ENCODE measurements at places on chromosomes 7 and 10. TPM values are rescaled to one million over a fixed set of nuclear protein-coding genes. Genes with fewer than 3 reads are reported as not detected.

Gene PPP1R3C
- 94.6 TPM for total RNA-seq

Gene DGKI
- total RNA-seq: 6.8 TPM

Gene GPR22
- not detected for total RNA-seq

Gene LIPF
- total RNA-seq: not detected

Gene FKBP6
- total RNA-seq: not detected

Gene PSD
- 1.4 TPM for total RNA-seq

Gene DPP6
- total RNA-seq: not detected

Gene EIF3A
- 95.1 TPM for total RNA-seq

Gene SYT15B
- 15.9 TPM for total RNA-seq

Gene ZNF467
- 18.5 TPM for total RNA-seq

Gene CPA4
- total RNA-seq: 1.0 TPM

Gene SLC16A9
- total RNA-seq: 3.3 TPM

Gene NEBL
- 2.8 TPM for total RNA-seq

Gene HMX2
- not detected for total RNA-seq

Gene PNLIPRP3
- not detected for total RNA-seq

Gene GFRA1
- 27.1 TPM for total RNA-seq

Gene ZMIZ1
- total RNA-seq: 48.5 TPM

Gene AKR1D1
- total RNA-seq: not detected

Gene LGI1
- total RNA-seq: 5.1 TPM

Gene SLC26A5
- total RNA-seq: 0.78 TPM

Gene PKD1L1
- 1.2 TPM for total RNA-seq

Gene XRCC2
- total RNA-seq: 0.57 TPM

Data from aorta (tissue), 5 donors.